Mucosa of gallbladder (tissue), 1 donor: ENCODE measurements at places on chromosomes 4 and X. TPM values are rescaled to one million over a fixed set of nuclear protein-coding genes. Genes with fewer than 3 reads are reported as not detected.

DNA sequence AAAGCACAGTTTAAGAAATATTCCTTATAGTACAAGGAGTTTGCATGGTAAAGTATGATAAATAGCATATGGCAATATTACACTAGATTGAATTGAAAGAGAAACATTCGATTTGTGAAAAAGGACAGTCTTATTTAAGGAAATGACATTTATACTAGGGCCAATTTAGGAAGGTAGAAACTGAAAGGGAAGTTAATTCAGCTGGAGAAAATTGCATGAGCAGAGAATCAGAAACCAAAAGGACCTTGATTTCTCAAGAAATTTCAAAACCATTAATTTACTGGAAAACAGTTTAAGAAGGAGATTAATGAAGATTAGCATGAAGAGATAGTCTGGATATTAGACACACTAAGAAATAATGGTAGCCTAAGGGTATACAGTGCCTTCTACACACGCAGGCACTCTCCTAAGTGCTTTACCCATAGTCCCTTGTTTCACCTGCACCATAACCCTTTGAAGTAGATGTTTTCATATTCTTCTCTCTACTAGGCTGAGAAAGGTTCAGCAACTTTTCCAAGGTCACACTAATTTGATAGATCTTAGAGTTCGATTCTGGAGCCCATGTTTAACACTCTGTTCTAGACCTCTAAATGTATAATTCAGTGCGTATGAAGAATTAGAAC, 259.1 kb upstream of the SLIT2 start:
- DNase-seq: no peak

DNA sequence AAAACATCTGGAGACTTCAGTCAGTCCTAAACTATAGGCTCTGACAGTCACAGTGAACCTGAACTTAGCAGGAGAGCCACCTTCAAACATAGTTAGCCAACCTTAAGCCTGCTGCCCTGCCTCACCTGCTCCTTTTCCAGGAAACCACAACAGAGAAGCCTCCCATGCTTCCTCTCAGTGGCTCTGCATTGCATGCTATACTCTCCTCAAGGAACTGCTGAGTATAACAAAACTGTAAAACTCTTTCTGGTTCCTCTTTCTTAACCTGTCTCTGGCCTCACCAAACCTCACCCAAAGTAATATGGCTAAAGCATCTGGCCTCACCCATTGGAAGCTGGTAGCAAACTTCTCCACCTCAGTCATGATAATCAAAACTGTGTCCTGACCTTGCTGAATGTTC, 122.1 kb downstream of the ANKRD50 start:
- no peak for DNase-seq

DNA sequence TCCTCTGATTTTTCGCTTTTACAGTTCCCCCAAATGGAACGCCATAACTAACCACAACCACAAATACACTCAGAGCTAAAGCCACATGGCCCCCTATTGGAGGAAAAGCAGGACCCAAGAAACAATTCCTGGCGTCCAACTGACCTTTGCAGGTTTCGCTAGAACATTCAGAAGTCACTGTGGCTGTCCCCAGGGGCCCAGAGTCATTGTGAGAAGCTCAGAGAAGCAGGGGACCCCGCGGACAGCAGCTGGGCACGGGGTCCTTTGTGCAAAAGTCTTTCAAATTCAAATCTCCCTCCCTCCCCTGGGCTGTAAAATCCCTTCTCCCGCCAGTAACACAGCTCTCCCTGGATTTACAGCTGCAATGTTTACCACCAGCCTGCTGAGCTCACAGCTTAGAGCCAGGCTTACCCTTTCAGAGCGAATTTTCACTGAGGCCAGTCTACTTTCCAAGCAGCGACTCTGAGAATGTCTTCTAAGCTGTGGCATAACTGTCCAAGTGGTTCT, 214.8 kb downstream of the CRLF2 start:
- no peak for DNase-seq

DNA sequence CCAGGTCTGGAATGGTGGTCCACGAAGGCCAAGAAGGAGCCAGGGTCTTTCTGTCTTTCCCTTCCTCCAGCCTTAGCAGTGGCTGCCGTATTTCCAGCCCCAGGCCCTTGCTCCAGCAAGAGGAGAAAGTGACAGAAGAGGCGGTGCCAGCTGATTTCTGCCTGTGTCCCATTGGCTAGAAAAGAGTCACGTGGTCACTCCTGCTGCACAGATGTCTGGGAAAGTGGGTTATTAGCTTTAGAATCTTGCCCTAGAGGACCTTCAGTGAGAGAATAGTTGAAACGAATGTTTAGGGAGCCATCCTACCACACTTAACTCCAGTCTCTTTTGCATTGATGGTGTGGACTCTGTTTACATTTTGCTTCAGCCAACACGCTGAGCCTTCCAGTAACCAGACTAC, 99.3 kb upstream of the BCOR start:
- no peak for DNase-seq

DNA sequence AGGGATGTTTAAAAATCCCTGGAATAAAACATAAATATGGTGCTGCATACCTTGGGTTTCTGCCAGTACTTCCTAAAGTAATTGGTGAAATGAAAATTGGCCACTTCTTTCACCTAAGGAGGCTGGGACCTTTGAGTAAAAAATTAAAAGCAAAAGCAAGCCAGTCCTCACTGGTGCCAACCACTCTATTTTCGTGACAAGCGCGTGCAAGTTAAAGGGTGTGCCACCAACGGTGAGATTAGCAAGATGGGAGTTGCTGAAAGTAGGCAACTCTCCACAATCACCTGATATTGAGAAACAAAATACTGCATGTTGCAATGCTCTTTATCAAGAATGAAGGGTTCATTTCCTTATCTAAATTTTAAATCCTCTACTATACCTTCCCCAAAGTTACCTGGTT, 19.7 kb upstream of the RTL9 start:
- no peak for DNase-seq

DNA sequence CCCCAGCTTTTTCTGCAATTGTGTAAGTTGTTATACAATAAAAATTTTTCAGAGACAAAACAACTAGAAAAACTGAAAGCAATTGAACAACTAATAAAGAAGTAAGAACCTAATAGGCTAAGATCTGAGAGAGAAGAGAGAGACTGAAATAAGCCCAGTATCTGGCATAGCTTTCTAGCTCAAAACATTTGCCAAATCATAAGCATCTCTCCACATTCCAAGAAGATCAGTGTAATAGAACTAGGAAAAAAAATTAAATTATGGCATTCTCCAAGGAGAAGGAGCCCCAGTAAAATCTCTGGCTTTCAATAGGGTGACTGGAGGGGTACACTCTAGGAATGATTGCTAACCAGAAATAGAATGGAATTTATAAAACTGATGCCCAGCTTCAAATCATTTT, 19.0 kb upstream of the PPP3CA start:
- DNase-seq: no peak

GRCh38 chr4:146335763-146336409, 121.5 kb downstream of the REELD1 start:
- DNase-seq: no peak

DNA sequence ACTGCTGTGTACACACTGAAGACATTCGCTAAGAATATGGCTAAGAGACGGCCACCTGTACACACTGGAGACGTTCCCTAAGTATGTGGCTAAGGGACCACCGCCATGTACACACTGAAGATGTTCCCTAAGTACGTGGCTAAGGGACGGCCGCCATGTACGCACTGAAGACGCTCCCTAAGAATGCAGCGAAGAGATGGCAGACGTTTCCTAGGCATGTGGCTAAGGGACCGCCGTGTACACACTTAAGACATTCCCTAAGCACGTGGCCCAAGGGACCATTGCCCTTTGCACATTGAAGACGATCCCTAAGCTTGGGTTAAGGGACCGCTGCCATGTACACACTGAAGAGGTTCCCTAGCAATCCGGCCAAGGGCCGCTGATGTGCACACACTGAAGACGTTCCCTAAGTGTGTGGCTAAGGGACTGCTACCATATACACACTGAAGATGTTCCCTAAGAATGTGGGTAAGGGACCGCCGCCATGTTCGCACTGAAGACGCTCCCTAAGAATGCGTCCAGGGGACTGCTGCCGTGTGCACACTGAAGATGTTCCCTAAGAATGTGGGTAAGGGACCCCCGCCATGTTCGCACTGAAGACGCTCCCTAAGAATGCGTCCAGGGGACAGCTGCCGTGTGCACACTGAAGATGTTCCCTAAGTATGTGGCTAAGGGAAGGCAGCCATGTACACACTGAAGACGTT, 36.7 kb downstream of the DHRSX start:
- no peak for DNase-seq

GRCh38 chrX:153828723-153829548, 1.4 kb downstream of the PDZD4 start:
- DNase-seq: no peak

DNA sequence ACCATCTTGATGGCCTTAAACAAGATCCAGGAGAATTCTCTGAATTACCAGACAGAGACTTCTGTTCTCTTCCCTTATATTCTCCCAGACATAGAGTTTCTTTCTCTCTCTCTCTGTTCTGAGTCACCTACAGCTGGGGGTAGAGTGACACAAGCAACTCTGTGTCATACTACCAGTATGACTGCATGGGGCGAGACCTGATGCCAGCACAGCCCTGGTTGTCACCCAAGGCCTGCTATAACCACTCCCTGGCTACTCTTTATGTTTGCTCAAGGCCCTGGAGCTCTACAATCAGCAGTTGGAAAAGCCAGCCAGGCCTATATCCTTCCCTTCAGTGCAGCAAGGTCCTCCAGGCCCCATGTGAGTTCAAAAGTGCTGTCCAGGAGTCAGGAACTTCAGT, 114.2 kb upstream of the TENT5D start:
- no peak for DNase-seq

- DNase-seq: no peak
These were observed 90.3 kb downstream of the COMMD8 start for GRCh38 chr4:47373174-47373573.

DNA sequence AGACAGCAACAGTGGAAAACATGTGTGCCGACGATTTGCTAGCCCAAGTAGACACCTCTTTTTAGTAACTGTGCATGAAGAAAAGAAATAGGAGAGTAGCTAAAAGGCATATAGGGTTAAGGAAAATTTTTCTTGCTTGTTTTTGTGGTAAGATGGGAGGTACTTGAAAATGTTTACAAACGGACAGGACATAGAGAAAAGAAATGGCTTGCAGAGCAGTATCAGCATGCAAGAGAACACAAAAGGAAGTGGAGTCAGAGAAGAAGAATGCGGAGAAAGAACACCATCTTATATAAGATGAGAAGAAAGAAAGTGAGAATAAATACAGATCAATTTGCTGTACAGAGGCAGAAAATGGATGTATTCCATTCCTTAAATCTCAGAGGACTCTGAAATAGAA, 263.7 kb upstream of the ETNPPL start:
- no peak for DNase-seq

- DNase-seq: no peak
These were observed 529 bp upstream of the UBA6 start for GRCh38 chr4:67701517-67701850.

DNA sequence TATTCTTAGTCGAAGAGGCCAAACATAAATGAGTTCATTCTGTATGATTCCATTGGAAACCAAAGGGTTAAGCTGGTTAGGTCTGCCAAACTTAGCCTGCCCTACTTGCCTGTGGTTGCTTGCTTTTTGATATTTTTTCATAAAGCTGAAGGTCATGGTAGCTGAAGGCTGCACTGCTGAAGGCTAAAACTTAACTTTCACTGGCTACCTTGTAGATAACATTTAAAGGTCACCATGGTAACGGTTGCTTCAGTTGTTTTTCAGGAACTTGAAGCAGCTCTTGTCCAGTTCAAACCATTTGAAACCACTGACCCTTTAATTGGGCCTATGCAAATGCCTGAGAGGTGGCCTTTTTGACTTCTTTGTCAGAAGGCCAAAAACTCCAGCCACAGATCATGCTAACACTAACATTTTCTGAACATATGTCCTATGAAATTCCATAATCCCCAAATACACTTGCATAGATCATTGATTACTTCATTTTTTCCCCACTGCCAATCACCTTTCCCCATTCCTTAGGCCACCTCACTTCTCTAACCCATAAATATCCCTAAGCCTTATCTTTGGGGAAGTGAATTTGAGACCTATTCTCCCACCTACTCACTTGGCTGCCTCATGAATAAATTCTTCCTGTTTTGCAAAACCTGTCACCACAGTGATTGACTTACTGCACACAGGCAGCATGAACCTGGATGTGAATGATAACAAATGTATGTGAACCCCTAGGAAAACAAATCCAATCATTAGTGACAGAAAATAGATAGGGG, 10.7 kb upstream of the SMIM10L2A start:
- DNase-seq: no peak

DNA sequence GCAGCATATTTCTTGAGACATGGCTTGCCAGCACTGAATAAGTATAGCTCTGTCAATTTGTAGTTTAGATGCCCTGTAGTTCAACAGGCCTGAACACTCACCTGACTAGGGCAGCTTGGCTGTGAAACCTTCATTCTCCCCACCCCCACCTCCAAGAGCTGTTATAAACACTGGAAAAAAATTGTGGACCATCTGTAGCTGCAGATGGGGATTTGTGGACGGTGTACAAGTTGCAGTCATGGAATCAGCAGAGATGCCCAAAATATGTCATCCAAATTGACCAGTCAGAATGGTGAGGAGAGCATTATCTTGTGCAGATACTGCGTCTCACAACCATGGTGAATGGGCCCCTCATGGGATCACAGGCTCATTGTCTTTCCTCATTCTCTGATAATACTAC, 76.2 kb upstream of the PAQR3 start:
- DNase-seq: no peak

Gene MAP3K15
- total RNA-seq: 0.12 TPM

Gene MAGEA1
- total RNA-seq: not detected

Gene PROM1
- 40.8 TPM for total RNA-seq

Gene SSX3
- not detected for total RNA-seq

Gene MCF2
- 3.3 TPM for total RNA-seq
